ENCODE measurements at places on chromosomes 3 and 15. TPM values are rescaled to one million over a fixed set of nuclear protein-coding genes. Genes with fewer than 3 reads are reported as not detected.

The GABRA5 gene
- total RNA-seq: not detected

The CACNA2D3 gene
- total RNA-seq: 0.24 TPM

The CISH gene
- total RNA-seq: 19.9 TPM

The CCDC50 gene
- total RNA-seq: 53.7 TPM

The ARHGEF26 gene
- total RNA-seq: 3.3 TPM

The FBXL2 gene
- 0.46 TPM for total RNA-seq

The MGA gene
- 26.9 TPM for total RNA-seq

The ERC2 gene
- 0.14 TPM for total RNA-seq

The CLRN1 gene
- not detected for total RNA-seq

The OIP5 gene
- 4.5 TPM for total RNA-seq

The DAPK2 gene
- total RNA-seq: 58.3 TPM

The GP9 gene
- total RNA-seq: 0.55 TPM

The SAMMSON gene
- total RNA-seq: not detected

The GABRG3 gene
- not detected for total RNA-seq

The LRTM1 gene
- total RNA-seq: not detected

The RHCG gene
- not detected for total RNA-seq

The KBTBD13 gene
- not detected for total RNA-seq

The SLMAP gene
- total RNA-seq: 75.7 TPM

The ARPP21 gene
- total RNA-seq: not detected

The ZNF385D gene
- total RNA-seq: 0.87 TPM

The HTR3E gene
- 0.50 TPM for total RNA-seq

The STAB1 gene
- total RNA-seq: 111 TPM

The DGKG gene
- total RNA-seq: 0.49 TPM

All from left colon (tissue), 2 donors.